ENCODE measurements at places on chromosomes 2 and 18.
A peak's percentile ranks its signal among the peaks of the same experiment; 100 is the strongest.

DNA sequence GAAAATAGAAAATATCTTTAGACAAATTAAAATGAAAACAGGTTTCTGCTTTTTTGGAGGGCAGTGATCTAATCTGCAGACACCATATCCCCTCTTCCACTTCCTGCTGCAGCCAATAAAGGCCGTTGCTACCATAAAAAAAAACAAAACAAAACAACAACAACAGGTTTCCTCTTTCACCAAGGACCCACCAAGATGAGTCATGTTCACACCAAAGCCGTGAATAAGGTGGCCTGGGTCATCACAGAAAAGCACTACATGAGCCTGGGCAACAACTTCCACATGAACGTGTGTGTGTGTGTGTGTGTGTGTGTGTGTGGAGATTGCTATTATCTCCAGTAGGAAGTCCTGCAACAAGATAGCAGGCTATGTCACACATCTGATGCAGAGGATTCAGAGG lies 24.8 kb upstream of the TFCP2L1 start:
- DNase-seq, result no peak

- DNase-seq, result no peak
These were observed 15.9 kb downstream of the TWIST2 start for GRCh38 chr2:238863749-238864206.

DNA sequence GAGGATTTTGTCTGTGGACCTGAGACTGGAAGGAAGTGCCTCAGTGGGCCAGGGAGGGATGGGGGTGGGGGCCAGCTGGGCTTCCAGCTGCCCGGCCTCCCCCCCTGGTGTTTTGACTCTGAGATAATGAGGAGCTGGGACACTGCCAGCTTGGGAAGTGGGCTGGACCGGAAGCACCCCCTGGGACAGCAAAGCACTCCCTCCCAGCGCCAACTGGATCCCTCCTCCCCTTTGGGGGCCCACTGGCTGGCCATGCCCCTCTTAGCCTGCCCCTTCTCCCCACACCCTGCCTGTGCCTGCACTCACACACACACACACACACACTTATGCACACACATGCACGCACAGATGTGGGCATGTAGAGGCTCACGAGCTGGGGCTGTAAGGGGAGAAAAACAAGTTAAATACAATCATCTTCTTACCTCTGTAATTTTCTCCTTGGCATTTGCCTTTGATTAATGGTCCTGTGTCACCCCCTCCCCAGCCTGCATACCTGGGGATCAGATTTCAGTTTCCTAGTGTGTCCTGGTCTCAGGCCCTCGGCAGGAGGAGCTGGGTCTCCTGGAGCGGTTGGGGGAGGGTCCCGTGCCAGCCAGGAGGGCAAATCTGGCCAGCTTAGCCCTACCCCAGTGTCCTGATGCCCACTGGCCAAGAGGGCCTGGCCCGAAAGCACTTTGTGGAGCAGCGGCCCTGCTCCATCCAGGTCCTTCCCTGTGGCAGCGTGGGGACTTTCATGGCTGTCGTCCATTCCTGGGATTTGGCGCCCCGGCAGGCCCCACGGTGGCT lies 3.6 kb downstream of the ITM2C start:
- no peak for DNase-seq

DNA sequence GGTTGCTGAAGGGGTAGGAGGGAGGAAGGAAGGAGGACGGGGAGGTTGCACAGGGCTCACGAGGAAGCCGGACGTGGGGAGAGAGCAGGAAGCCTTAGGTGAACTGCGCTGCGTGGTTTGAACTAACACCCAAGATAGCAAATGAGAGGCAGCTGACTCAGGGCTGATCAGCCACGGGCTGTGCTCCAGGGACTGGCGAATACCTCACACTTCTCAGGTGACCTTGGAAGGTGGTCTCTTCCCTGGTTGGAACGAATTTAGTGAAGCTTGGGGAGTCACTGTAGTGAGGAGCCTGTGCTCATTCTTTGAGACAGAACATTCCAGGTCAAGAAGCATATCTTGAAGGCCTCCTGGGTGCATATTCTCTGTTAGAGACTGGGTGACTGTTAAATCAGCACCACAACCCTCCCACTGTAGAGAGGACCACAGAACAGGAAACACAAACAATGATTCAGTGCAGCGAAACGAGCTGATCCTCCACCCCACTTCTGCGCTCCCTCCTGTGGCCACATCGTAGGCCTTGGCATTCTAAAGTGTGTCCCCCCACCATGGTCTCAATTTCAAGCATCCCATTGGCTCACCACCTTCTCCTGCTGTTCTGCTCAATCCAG lies 33.8 kb downstream of the TOGARAM2 start:
- DNase-seq, result peak; percentile 60

DNA sequence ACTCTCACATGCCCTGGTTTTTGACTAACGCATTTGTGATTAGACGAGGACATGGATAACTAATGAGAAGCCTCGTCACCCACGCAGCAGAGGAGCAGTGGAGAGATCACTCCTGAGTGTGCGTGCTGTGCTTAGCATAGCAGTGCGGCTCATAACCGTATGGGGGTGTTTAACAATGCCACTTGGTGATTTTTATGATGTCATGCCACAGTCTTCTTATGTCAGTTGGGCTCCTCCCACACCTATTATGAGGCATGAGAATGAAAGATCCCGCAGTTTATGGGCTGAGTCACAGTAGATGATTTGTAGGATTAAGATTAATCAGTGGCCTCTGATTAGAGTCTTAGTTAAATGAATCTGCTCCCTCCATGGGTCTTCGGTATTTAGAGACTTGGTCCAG lies 2.5 kb upstream of the SMIM21 start:
- no peak for DNase-seq

- DNase-seq, result no peak
These were observed 22.5 kb upstream of the NEDD4L start for GRCh38 chr18:58021504-58021903.

DNA sequence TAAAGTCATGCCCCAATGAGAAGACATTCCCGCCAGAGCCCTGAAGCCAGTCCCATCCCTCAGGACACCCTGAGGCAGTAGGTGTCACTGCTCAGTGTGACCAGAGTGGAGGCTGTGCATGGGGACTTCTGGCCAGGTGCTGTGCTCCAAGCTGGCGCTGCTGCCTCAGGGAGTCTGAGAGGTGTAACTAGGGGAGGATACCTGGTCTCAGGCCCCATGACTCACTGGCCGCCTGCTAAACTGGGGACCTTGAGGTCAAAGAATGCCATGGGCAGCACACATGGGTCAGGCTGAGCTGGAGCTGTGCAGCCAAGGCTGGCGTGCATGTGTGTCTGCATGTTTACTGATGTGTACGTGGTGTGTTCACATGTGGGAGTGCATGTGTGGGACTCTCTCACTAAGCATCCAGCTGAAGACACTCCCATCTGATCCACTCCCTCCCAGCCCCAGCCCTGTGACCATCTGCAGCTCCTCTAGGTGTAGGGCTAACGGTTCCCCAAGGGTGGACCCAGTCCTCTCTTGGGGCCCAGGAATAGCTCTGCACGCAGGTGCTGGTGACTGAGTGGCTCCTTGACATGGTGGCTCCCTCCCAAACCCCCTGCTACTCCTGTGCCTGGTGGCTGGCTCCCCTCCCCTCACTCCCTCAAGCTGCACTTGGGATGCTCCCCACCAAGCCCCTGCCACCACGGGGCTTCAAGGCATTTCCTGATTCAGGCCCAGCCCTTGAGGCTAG lies 16.5 kb downstream of the HS6ST1 start:
- DNase-seq, result no peak

GRCh38 chr2:92072461-92073035 lies 2798.7 kb upstream of the TEKT4 start:
- no peak for DNase-seq

DNA sequence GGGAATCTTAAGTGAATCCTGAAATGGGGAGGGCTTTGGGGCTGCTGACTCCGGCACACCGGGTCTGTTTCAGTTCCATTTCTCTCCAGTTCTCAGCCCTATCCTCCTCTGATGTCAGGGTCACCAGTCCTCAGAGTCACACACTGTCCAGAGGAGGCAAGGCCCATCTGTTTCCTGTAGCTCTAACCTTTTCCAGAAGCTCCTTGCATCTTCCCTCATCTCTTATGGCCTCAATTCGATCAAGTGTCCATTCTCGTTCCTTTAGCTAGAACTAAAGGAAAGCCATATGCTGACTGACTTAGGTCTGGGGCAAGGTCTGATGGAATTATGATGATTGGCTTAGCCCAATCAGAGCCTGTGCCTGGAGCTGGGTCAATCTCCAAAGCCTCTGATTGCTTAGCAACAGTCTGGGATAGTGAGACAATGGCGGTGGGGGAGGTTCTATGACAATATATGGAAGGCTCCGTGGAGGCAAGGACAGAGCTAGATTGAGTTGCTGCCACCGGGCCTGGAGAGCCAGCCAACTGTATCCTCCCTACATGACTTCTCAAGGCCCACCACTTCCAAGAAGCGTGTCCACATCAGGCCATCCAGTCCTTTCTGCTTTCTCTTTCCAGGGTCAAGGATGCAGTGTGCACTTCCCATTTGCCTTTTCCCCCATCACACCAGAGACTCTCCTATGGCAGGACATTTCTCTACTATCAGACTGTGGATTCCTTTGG lies 5.2 kb downstream of the ANKRD53 start:
- DNase-seq, result no peak

DNA sequence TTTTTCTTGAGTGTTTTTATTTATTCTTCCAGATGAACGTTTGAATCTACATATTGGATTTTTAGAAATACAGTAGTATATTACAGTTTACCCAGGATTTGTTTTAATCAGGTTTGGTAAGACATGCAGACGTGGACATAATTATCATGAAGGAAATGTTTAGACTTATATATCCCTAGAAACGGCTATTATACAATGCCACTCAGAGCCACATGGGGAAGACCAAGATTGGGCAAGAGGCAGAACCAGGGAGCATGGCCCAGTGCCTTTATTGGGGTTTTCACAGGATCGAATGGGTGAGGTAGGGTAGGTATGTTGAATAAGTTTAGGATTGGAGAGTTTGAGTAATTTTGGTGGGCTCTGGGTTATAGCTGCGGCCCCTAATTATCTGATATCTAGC lies 212.2 kb downstream of the CAMKMT start:
- no peak for DNase-seq

DNA sequence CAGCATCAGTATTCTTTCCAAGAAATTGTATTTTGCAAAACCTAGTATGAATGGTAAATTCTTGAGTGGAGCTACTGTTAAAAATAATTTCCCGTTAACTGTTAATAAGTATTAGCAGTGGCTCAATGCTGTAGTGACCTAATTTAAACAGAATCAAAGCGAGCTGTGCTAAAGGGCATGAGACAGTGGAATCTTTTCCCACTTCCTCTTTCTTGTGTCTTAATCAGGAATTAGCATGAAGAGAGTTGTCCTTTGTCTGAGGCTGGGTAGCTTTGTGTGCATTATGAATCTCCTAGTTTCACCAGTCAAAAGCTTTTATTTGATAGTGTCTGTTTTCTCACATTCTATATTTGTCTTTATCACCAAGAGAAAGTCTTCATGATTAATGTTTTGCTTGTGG lies 298.8 kb upstream of the GCFC2 start:
- no peak for DNase-seq

- DNase-seq, result no peak
These were observed 384.0 kb upstream of the TMEFF2 start for GRCh38 chr2:192578780-192579179.

GRCh38 chr2:239777219-239777618 lies 247.9 kb downstream of the NDUFA10 start:
- DNase-seq, result no peak

- no peak for DNase-seq
These were observed 7.6 kb downstream of the SERPINE2 start for GRCh38 chr2:224031358-224031970.

GRCh38 chr18:58562146-58562998 lies 66.5 kb downstream of the ALPK2 start:
- DNase-seq, result no peak

DNA sequence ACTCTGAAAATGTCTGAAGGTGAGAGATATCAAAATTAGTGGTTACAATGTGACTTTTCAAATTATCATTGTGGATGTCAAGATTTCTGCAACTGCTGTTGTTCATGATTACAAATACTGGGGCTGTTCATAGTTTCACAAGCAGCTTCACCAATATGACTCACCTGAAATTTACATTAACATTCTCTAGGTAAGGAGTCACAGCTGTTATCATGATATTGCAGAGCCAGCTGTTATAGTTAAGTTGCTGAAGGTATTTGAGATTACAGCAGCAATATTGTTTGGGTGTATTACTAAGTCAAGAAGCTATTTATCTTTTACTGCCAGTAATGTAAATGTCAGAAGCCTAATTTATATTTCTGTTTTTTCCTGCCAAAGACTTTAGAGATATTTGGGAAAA lies 140.0 kb downstream of the MC4R start:
- no peak for DNase-seq

GRCh38 chr2:159457589-159457988 lies 158.8 kb downstream of the BAZ2B start:
- no peak for DNase-seq

GRCh38 chr18:48583573-48583972 lies 44.7 kb downstream of the CTIF start:
- DNase-seq, result no peak

DNA sequence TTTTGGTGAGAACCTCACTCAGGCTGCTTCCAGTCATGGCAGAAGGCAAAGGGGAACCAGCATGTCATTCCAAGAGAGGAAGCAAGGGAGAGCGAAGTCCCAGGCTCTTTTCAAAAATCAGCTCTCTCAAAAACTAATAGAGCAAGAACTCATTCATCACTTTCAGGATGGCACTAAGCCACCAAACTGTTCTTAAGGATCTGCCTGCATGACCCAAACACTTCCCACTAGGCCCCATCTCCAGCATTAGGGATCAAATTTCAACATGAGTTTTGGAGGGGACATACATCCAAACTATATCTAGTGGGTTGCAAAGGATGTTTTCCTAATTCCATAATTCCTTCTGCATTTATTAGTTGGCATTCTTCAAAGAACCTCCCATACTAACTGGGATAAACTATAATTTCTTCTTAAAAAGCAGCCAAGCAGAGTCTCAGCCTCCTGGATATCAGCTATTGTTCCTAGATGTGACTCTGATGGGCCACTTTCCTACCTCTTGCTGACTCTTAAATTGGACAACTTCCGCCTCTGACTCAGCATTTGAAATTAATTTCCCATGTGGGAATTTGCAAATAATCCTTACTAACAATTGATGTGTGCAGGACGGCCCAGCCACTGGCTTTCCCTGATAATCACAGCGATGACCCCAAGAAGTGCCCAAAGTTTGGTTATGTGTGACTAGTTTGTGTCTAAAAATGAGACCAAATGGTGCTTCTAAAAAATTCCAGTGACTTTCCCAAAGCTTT lies 5.5 kb upstream of the REV1 start:
- no peak for DNase-seq

GRCh38 chr18:8489761-8490160 lies 119.5 kb upstream of the RAB12 start:
- no peak for DNase-seq

GRCh38 chr18:63604791-63605567 lies 17.8 kb downstream of the SERPINB13 start:
- no peak for DNase-seq

DNA sequence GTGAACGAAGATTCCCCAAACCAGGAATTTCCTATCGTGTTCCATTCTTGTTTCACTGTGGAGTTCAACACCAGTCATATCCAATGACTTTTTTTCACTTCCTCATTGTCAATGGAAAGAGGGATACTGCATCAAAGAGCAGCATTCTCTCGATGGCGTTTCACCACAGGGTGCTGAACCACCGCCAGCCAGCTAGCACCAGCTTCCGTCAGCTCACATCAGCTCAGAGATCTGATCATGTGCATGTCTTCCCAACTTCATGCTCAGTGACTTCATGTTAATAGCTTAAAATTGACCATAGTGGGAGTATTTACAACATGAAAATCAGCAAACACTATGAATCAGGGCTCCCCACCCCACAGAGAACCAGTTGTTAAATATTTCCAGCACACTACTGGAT lies 359.9 kb downstream of the TNS1 start:
- no peak for DNase-seq

GRCh38 chr2:224764565-224765236 lies 48.5 kb upstream of the CCDC195 start:
- no peak for DNase-seq

GRCh38 chr2:115807276-115807675 lies 1364.8 kb downstream of the DPP10 start:
- no peak for DNase-seq
